NCI-H187 treated with DMSO at 0.1 percent for 48 hours (cell line): ENCODE measurements at places on chromosomes 4 and X.

DNA sequence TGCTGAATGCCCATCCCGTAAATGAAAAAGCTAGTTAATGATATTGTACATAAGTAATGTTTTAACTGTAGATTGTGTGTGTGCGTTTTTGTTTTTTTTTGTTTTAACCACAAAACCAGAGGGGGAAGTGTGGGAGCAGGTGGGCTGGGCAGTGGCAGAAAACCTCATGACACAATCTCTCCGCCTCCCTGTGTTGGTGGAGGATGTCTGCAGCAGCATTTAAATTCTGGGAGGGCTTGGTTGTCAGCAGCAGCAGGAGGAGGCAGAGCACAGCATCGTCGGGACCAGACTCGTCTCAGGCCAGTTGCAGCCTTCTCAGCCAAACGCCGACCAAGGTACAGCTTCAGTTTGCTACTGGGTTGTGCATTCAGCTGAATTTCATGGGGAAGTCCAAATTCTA is at the start of gene SPP1:
Gene SPP1 (plus strand): TSS at position 249 of the 400 bp plus-strand sequence. CDS start 1,182 bp downstream, outside the sequence.
- DNase-seq, result no peak

- no peak for DNase-seq
Observed at GRCh38 chr4:108646706-108647105, 3.7 kb upstream of the OSTC start.

GRCh38 chr4:2361366-2362265 is 56.8 kb downstream of the ZFYVE28 start:
- DNase-seq, result no peak

DNA sequence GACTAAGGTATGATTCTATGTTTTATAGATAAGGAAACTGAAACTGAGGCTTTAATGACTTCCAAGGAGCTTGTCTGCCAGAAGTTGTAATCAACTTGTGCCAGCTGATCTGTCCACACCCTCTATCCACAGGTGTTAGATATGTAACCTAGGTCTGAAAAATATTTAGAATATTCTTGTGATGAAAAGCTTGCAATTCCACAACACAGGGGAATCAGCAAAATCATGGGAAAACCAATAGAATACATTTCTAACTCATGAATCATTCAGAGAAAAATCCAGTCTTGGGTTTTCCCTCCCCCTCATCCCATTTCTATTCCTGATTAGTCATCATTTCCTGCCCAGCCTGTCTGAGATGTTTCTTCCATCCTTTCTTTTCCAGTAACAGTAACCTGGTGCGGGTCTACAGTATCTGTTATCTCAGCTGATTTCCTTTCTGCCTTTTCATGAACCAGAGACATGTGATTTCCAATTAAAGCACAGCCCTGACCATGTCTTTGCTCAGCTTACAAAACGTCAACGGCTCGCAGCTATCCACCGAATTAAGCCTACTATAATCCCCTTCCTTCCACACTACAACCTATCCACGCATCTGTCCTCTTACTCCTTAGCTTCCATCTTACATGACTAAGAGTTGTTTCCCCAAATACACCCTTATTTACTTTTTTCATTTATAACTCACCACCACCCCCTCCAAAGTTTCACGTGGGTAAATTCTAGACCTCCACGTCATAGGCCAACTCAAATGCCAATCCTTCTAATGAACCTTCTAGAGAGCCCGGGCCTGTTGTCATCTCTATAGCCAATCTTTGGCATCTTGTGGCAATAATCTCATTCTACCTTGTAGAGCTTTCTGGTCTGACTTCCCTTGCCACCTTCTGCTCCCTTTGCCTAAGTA is 961 bp upstream of the NOCT start:
- DNase-seq, result no peak

- DNase-seq, result no peak
Observed at GRCh38 chr4:126470862-126471261, 1156.1 kb downstream of the FAT4 start.

DNA sequence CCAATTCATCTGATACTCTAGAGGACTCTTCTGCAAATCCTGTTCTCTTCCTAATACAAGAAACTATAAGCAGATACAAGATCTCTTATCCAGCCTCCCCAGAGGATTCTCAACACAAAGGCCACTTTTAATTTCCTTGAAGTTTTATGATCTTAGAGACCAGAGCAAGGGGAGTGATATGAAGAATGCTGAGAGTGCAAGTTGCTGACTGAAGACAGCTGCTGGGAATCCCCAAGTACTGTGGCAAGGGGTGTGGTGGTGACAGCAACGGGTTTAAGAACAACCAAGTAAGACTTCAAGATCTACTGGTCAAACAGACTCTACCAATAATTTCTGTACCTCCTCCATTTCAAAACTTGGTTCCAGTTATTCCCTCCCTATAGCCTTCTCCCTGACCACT is 7.0 kb downstream of the AMMECR1 start:
- no peak for DNase-seq

DNA sequence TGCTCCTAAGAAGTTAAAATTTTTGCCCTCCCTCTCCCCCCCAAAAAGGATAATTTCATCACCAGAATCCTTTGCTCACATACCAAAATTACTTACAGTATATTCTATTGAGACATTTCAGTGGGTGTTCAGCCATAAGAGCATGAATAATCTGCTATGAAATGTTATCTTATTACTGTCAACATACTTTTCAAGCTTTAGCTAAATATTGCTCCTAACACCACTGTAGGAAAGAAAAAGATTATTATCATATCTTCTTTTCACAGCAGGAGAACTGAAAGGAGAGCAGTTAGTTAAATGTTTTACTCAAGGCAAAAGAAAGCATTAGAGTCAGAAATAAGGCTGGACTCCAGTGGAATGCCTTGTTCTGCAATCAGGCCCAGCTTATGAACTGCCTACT is 231.0 kb upstream of the GYPA start:
- DNase-seq, result no peak

- DNase-seq, result no peak
Observed at GRCh38 chr4:69773484-69773883, 13.1 kb upstream of the SULT1B1 start.

DNA sequence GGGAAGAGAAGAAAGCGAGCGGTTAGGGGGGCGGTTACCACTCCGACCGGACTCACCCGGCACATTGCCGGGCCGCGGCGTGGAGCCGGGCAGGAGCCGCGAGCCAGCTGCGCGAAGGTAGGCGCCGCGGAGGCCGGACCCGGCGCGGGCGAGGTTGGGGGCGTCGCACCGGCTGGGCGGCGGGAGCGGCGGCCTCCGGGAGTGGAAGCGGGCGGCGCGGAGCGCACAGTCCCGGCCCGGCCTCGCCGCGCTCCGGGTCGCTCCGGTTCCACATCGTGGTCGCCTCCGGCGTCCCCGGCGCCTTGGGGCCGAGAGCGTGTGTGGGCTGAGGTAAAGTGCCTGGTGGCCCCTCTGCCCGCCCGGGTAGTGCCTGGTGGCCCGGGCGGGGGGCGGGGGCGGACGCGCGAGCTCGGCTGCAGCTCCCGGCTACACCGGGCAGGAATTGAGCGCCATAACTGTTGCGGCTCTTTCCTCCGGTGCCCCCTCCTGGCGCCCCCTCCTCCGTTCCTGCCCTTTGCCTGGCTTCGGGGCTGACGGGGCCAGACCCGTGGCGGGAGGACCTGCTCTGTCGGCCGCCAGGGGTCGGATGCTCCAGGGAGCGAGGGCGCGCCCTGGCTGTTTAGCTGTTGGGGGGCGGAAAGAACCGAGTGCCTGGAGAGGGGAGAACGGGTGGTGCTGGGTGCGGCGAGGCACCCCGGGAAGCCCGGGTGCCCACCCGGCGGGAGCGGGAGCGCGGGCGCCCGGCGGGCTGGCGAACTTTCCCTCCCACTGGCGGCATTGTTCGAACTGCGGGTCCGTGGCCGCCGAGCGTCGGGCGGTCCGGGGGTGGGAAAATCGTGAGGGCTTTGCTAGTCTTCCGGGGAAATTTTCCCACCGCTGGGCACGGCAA is 626 bp downstream of the JADE3 start:
- DNase-seq, result no peak

DNA sequence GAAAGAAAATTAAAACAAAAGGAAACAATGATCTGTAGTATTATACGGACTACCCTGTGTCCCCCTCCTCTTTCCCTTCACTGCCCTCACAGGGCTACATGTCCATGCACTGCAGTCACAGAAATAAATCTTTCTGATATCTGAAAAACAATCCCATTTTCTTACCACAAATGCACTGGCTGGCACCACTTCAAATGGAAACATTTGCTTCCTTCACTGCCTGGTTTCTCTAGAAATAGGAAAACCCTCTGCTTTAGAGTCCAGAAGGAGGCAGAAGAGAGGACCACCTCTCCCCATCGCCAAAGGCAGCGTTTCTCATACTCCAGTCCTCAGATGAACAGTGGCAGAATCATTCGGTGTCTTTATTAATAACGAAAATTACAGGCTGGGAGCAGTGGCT is 98.2 kb downstream of the GRIA3 start:
- DNase-seq, result no peak

DNA sequence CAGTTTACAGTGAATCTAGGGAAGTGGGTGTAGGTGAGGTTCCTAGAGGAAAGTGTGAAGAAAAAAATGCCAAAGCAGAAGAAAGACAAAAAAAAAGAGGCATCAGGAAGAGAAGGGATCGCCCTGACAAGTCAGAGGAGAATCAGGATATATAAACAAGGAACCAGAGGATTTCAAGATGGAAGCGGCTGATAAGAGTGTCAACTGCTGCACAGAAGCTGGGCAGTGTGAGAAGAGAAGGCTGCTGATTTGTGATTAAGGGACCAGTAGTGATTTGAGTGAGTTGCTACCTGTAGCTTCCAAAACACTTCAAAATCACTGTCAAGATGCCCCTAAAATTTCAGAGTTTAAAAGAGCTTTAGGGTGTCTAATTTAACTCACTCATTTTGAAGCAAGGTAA is 258.2 kb downstream of the PPP3CA start:
- DNase-seq, result no peak

DNA sequence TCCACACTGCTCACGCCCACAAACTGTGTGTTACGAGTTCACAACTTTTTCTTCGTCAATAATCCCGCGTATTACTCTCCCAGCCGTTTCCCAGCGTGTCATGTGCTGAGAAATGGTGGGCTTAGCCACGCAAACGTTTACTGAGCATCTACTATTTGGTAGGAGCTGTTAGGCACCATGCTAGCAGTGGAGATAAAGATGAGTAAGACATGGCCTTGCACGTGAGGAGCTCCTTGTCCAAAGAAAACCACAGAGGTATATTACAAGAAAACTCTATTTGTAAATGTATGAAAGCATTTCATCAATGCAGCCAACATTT is 821 bp upstream of the TMEM128 start:
- no peak for DNase-seq

GRCh38 chr4:8605289-8605688 is 12.7 kb downstream of the CPZ start:
- no peak for DNase-seq

DNA sequence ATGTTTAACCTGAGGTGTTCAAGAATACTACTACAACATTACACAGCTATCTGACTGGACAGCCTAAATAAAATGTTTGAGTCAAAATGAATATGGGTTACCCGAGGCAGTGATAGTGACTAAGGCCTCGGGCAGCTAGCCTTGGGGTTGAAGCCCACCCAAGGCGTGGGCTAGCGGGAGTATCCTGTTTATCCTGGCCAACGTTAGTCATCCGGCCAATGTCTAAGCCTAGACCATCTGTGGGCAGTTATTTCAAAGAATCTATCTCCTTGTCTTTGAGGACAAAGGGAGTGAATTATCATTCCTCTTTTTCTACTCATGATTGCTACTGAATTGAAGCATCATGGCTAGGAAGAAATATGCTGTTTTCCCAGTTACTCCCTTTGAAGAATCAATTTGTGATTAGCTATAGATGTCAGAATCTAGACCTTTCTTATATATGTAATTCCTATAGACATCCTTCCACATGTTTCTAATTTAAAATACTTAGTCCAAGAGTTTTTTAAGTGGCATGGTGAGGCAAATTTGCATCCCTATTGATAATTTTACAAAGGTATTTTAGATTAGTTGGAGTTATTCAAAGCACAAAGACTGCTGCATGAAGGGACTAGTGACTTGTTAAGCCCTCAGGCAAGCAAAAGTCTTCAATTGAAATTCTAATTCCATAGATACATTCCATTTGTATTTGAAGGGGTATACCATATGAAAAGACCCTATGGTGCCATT is 6.0 kb upstream of the PDGFC start:
- DNase-seq, result no peak

DNA sequence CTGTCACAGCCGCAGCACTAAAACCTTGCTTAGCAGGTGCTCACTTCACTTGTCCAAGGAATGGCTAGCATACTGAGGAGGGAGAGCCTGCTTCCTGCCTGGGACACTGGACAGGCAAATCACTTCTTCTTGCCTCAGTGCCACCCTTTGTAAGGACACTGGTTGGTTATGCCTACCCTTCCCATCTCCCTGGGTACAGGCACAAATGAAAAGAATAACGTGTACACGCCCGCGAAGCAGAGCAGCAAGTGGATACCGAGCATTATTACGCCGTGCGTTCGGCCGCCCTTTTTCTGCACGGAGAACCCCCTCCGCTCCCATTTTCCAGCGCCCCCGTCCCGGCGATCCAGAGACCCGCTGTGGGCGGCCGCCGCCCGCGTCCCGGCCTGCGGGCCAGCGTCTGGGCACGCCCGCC is 338 bp upstream of the KLHL2 start:
- DNase-seq, result no peak

GRCh38 chr4:86961605-86962295 is 26.9 kb downstream of the AFF1 start:
- DNase-seq, result peak; percentile 87

DNA sequence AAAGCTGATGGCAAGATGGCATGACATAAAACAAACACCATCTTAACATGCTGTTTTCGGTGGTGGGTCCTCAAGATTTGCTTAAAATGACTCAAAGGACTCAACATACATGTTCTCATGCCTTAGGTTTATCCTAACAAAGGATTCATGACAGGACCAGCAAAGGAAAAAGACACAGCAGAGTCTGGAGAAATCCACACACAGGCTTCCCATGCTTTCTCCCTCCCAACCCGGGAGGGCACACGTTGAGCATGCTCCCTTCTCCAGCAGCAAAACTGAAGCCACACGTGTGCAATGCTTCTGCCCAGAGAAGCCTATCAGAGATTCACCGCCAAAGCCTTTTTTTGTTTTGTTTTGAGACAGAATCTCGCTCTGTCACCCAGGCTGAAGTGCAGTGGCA is 39.9 kb downstream of the SAT1 start:
- DNase-seq, result no peak

DNA sequence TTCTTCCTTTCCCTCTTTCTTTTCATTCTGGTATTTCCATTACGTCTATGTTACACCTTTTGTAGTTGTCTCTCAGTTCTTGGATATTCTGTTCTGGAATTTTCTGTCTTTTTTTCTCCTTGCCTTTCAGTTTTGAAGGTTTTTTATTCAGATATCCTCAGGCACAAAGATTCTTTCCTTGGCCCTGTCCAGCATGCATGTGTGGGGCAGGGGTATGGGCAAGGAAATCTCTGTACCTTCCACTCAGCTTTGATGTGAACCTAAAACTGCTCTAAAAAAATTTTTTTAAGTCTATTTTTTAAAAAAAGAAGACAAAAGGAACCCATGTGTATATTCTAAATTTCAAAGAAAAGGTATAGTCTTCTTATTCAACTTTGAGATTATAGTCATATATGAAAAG is 180.5 kb downstream of the SOWAHB start:
- no peak for DNase-seq

DNA sequence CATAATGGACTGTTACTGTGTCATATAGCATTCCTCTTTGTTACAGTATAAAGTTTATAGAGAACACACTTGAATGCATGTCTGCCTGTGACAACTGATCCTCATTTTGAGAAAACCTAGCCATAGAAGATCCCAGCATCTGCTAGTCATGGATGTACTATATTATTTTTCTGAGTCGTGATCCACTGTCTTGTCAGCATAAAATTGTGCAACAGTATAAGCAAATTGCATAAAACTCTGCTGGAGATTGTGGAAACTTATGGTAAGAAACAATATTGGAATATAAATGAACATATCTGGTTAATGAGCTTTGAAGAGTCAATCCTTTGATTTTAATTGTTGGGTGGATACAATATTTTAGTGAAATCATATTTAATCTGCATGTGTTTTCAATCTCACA is 3.6 kb downstream of the NEIL3 start:
- no peak for DNase-seq
